ENCODE measurements at places on chromosomes 7 and 10. TPM values are rescaled to one million over a fixed set of nuclear protein-coding genes. Genes with fewer than 3 reads are reported as not detected.

The ARMC10 gene
- 30.5 TPM for polyA plus RNA-seq

The ADCYAP1R1 gene
- polyA plus RNA-seq: 1.1 TPM

The NDUFA5 gene
- 1,264 TPM for polyA plus RNA-seq

The CCDC126 gene
- polyA plus RNA-seq: 21.5 TPM

The MSMB gene
- polyA plus RNA-seq: not detected

The GPR141 gene
- not detected for polyA plus RNA-seq
